SK-MEL-5 (cell line): ENCODE measurements at places on chromosomes 5 and 9.

DNA sequence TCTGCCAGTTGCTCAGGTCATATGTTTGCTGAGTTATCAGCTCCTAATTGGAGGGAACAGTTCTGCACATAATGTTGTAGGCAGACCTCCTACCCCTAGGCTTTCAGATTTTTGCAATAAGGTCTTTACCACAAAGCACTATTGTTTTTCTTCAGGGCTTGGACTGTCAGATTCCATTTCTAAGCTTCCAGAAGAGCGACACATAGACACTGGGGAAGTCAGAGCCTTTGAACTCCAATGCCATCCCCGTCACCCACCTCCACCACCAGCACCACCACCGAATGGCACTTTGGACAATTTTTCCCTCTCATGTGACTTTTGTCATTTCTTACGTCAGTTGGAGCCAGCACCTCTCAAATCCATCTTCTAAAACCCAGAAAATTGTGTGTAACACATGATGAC is 28.3 kb upstream of the SPRY4 start:
- peak; percentile 88 for DNase-seq

DNA sequence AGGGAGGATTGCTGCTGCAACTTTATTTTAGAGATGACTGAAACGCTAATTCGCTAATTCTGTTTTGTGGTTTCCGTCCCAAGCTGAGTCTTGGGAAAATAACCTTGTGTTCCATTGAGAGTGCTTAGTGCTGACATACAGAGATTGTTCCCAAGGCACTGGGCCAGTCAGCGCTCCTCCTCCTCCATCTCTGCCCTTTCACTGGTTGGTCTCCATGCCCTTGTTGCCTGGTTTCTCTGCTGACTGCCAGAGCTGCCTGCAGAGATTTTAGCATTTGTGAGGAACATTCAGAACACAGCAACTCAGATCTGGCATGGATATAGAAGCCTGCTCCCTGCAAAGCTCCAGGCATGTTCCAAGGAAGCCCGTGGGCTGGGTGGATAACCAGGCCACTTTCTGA is 126.0 kb upstream of the IRX2 start:
- DNase-seq, result no peak

DNA sequence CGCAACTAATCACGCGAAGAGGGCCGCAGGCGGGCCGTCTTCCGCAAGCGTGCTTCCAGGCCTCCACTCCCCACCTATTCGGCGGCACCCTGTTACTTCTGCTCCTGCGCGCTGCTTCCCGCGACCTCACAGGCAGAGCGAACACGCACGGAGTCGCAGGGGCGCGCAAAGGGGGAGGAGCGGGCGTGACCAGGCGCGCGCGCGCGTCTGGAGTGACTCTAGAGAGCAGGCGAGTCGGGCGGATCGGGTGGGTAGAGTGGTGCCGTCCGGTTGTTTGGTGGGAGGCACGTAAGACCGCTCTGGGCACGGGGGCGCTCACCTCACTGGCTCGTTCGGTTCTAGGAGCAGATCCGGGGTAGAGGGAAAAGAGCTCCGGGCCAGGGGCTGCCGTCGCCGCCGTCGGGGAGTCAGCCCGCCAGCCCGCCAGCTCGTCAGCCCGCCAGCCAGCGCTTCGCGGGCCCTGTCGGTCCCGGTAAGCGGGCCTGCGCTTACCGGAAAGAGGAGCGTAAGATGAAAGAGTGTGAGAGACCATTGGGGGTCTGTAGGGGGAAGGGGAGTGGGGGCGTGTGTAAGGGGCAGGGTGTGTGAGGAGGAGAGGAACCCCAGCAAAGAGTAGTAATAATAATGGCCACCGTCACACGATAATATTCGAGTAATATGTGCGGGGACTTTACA is at the start of gene CNOT8:
Gene CNOT8 (plus strand): TSS at position 331 of the 675 bp plus-strand sequence. CDS start 4,652 bp downstream, outside the sequence.
- peak; percentile 96 for DNase-seq

DNA sequence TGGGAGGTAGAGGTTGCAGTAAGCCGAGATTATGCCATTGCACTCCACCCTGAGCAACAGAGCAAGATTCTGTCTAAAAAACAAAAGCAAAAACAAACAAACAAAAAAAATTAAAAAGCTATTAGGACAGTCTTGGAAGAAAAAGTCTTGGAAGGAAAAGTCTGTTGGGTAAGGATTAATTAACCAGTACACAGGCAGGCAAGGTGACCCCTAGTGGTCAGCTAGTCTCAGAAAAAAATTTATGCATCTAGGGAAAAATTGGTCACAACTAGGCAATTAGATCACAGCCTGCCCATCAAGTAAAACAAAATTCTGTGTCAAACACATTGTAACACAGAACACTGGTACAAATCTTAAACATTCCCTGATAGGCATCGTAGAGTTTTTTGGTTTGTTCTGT is 6.7 kb upstream of the ANKRD18B start:
- peak; percentile 65 for DNase-seq

DNA sequence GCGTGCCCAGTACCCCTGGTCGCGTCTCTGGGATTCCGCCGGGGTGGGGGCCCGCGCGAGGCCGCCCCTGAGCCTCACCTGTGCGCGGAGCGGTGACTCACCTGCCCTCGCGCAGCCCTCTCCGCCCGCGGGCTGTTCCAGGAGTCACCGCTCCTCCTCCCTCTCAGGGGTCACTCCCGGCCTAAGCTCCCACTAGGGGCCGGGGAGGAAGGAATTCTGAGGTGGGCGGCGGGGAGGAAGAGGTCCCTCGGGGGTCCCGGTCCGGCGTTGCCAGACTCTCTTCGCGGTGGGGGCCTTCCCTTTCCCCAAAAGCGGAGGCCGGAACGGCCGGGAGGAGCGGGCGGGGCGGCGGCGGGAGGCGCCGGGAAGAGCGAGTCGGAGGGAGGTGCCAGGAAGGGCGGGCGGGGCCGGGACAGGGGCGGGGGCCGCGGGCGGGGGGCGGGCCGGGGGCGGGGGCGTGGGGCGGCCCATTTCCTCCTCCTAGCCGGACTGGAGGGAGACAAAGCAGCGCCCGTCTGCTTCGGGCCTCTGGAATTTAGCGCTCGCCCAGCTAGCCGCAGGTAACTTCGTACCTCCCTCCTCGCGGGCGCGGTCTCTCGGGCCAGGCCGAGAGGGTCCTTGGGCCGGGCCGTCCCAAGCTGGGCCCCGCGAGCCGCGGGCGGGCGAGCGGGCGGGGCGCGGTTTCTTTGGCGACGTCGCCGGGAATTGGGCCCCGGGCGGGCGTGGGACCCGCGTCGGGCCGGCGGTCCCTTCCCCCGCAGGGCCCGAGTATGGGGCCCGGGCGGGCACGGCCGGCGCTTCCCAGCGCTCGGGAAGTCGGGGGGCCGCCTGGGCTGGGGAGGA is at the start of gene CTNNA1:
Gene CTNNA1 (plus strand): TSS at position 475 of the 843 bp plus-strand sequence. CDS start 28,500 bp downstream, outside the sequence.
- DNase-seq, result peak; percentile 70

DNA sequence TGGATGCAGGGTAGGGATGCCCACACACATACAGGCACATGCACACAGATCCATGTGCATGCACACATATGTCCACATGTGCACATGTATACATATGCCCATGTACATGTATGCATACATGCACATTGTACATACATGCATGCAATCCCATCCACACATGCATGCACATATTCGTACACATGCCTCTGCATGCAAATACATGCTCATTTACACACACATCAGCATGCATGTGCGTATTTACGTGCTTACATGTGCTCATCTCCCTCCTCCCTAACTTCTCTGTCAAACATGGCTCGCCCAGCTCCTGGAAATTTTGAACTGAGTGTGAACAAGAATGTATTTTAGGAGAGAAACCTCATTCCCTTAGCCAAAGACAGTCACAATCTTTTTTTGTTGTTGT is 6.2 kb downstream of the KCNT1 start:
- DNase-seq, result no peak
